Testis (tissue), 5 donors: ENCODE measurements at places on chromosomes 11 and 22. TPM values are rescaled to one million over a fixed set of nuclear protein-coding genes. Genes with fewer than 3 reads are reported as not detected.

The GGTLC2 gene
- 21.5 TPM for total RNA-seq

The ANO9 gene
- 2.9 TPM for total RNA-seq

The EFCAB6 gene
- total RNA-seq = 81.5 TPM

The KLHDC7B gene
- 0.24 TPM for total RNA-seq

The YIF1A gene
- total RNA-seq = 94.1 TPM

The SYT12 gene
- 4.2 TPM for total RNA-seq

The PAX6 gene
- total RNA-seq = 4.1 TPM

The CD3D gene
- total RNA-seq = 1.8 TPM

The GRIA4 gene
- total RNA-seq = 0.08 TPM

The NXPE4 gene
- not detected for total RNA-seq

The CST6 gene
- 6.6 TPM for total RNA-seq

The CCDC90B gene
- 67.4 TPM for total RNA-seq

The OR51I1 gene
- total RNA-seq = 0.74 TPM
